ENCODE measurements at places on chromosomes 3 and 15. TPM values are rescaled to one million over a fixed set of nuclear protein-coding genes. Genes with fewer than 3 reads are reported as not detected.
A peak's percentile ranks its signal among the peaks of the same experiment; 100 is the strongest.

- DNase-seq = peak; percentile 20
- H3K27me3 ChIP-seq = peaks cover 4% of the 10 kb centered on the region
- H3K27ac ChIP-seq = no peak overlapping the region
- no peaks in the 10 kb centered on the region for H3K36me3 ChIP-seq
- no peaks in the 10 kb centered on the region for H3K4me1 ChIP-seq
- H3K4me3 ChIP-seq = no peak overlapping the region
These were observed 375.0 kb downstream of the WDR72 start for GRCh38 chr15:53384417-53384816.

Gene ITIH1
- not detected for total RNA-seq

DNA sequence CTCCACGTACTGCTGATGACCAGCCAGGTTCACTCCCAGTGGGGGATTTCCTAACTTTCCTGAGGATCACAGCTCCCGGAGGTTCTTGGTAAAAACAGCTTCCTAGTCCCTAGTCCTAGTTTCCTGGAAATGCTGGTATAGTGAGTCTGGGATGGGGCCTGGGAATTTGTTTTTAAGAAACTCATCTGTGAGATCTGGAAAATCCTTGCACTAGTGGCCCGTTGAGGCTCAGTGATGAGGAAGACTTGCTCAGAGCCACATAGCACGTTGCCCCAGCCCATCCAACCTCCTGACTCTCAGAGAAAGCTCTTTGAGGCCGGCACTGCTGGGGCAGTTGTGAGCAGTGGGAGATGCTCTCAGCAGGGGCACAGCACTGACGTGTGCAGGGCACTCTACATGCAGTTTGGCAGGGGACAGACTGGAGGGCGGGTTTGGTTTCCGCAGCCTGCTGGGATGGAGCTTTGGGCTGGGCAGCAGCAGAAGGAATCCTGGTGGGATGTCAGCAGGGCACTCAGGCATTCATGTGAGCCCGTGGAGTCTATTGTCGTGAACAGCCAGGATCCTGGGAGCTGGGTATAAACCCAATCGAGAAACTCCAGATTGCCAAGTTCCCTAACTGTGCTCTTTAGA is 31.6 kb downstream of the SAXO2 start:
- H3K27ac ChIP-seq = no peak overlapping the region
- no peak for DNase-seq
- no peaks in the 10 kb centered on the region for H3K36me3 ChIP-seq
- no peak overlapping the region for H3K4me3 ChIP-seq
- peaks cover 5% of the 10 kb centered on the region for H3K27me3 ChIP-seq
- peaks cover 3% of the 10 kb centered on the region for H3K4me1 ChIP-seq

Gene BCHE
- total RNA-seq = 4.0 TPM

Gene CPN2
- not detected for total RNA-seq

Gene TMEM207
- total RNA-seq = not detected

- no peak overlapping the region for H3K27ac ChIP-seq
- H3K4me1 ChIP-seq = no peaks in the 10 kb centered on the region
- DNase-seq = no peak
- H3K27me3 ChIP-seq = no peaks in the 10 kb centered on the region
- no peaks in the 10 kb centered on the region for H3K36me3 ChIP-seq
- H3K4me3 ChIP-seq = no peak overlapping the region
These were observed 8.0 kb downstream of the CLDN16 start for GRCh38 chr3:190396001-190396400.

GRCh38 chr3:70824078-70824477 is 511.6 kb upstream of the MDFIC2 start:
- no peaks in the 10 kb centered on the region for H3K36me3 ChIP-seq
- peaks cover 3% of the 10 kb centered on the region for H3K27me3 ChIP-seq
- DNase-seq = no peak
- no peaks in the 10 kb centered on the region for H3K4me1 ChIP-seq
- no peak overlapping the region for H3K4me3 ChIP-seq

DNA sequence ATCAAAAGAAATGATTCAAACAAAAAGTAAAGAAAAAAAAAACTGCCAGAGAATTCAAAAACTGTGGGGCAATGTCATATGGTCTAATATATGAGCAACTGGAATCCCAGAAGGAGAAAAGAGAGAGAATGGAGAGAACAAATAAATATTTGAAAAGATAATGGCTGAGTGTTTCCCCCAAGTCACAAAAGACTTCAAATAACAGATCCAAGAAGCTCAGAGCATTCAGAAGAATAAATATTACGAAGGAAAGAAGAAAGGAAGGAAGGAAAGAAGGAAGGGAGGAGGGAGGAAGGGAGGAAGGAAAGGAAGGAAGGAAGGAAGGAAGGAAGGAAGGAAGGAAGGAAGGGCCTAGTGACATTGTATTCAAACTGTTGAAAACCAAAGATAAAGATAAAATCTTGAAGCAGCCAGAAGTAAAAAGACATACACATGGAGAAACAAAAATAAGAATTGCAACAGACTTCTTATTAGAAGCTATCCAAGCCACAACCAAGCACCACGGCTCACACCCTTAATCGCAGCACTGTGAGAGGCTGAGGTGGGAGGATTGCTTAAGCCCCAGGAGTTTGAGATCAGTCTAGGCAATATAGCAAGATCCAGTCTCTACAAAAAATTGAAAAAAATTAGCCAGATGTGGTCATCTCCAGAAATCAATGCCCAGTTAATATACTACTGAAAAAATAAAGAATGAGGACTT is 118.9 kb upstream of the IGSF10 start:
- no peaks in the 10 kb centered on the region for H3K36me3 ChIP-seq
- H3K27me3 ChIP-seq = no peaks in the 10 kb centered on the region
- H3K27ac ChIP-seq = no peak overlapping the region
- DNase-seq = no peak
- H3K4me1 ChIP-seq = peaks cover 8% of the 10 kb centered on the region
- H3K4me3 ChIP-seq = no peak overlapping the region

Gene TPRG1
- 1.3 TPM for total RNA-seq

Gene STRC
- total RNA-seq = 1.4 TPM

DNA sequence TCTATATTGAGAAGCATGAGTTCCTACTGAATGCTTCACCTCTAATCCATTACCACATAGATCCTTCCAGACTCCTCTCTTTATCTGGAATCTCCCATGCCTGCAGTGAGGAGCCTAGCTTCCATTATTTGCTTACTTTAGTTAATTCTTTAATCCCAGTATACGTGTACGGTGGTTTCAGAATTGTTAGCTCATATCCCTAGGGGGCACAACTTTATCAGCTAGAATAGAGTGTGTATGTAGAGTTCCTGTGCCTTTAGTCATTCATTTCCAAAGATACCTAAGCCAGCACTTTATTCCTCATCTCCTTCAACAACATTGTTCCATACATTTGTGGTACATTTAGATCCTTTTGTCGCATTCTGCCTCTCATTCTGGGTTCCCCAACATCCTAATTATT is 226.0 kb downstream of the TJP1 start:
- DNase-seq = no peak
- H3K4me3 ChIP-seq = no peak overlapping the region
- no peak overlapping the region for H3K27ac ChIP-seq
- H3K4me1 ChIP-seq = no peaks in the 10 kb centered on the region
- no peaks in the 10 kb centered on the region for H3K27me3 ChIP-seq
- H3K36me3 ChIP-seq = no peaks in the 10 kb centered on the region

- DNase-seq = no peak
- H3K4me1 ChIP-seq = peaks cover 11% of the 10 kb centered on the region
- no peaks in the 10 kb centered on the region for H3K27me3 ChIP-seq
These were observed 337.3 kb upstream of the CBLB start for GRCh38 chr3:106206146-106206545.

GRCh38 chr3:140360332-140360731 is 317.5 kb upstream of the TRIM42 start:
- H3K36me3 ChIP-seq = no peaks in the 10 kb centered on the region
- H3K27me3 ChIP-seq = peaks cover 2% of the 10 kb centered on the region
- no peaks in the 10 kb centered on the region for H3K4me1 ChIP-seq
- no peak overlapping the region for H3K27ac ChIP-seq
- DNase-seq = no peak

GRCh38 chr3:123119802-123120201 is 53.0 kb downstream of the PDIA5 start:
- peaks cover 25% of the 10 kb centered on the region for H3K27me3 ChIP-seq
- peak overlapping the region; percentile 78 for H3K4me3 ChIP-seq
- DNase-seq = peak; percentile 74

- no peak overlapping the region for H3K27ac ChIP-seq
- no peak overlapping the region for H3K4me3 ChIP-seq
- peaks cover 9% of the 10 kb centered on the region for H3K36me3 ChIP-seq
- H3K27me3 ChIP-seq = peaks cover 8% of the 10 kb centered on the region
These were observed 21.5 kb upstream of the PTPN23 start for GRCh38 chr3:47359323-47359722.

- H3K4me3 ChIP-seq = no peak overlapping the region
- H3K27me3 ChIP-seq = no peaks in the 10 kb centered on the region
- DNase-seq = no peak
- H3K4me1 ChIP-seq = no peaks in the 10 kb centered on the region
These were observed 25.6 kb downstream of the HACD2 start for GRCh38 chr3:123559040-123559861.

- no peak overlapping the region for H3K4me3 ChIP-seq
- H3K27me3 ChIP-seq = no peaks in the 10 kb centered on the region
- H3K36me3 ChIP-seq = no peaks in the 10 kb centered on the region
- DNase-seq = no peak
- no peaks in the 10 kb centered on the region for H3K4me1 ChIP-seq
These were observed 2.2 kb downstream of the HOMER2 start for GRCh38 chr15:82950295-82950694.

- peaks cover 8% of the 10 kb centered on the region for H3K27me3 ChIP-seq
- no peak overlapping the region for H3K4me3 ChIP-seq
- peaks cover 9% of the 10 kb centered on the region for H3K4me1 ChIP-seq
- DNase-seq = no peak
- no peaks in the 10 kb centered on the region for H3K36me3 ChIP-seq
These were observed 155.2 kb downstream of the DNAJB8 start for GRCh38 chr3:128311441-128311844.

GRCh38 chr3:95781598-95781997 is 1032.8 kb upstream of the EPHA6 start:
- H3K36me3 ChIP-seq = peaks cover 2% of the 10 kb centered on the region
- no peaks in the 10 kb centered on the region for H3K4me1 ChIP-seq
- no peak overlapping the region for H3K4me3 ChIP-seq
- no peak for DNase-seq
- peaks cover 1% of the 10 kb centered on the region for H3K27me3 ChIP-seq

GRCh38 chr15:25810631-25811091 is 52.5 kb downstream of the ATP10A start:
- peaks cover 2% of the 10 kb centered on the region for H3K27me3 ChIP-seq
- H3K36me3 ChIP-seq = no peaks in the 10 kb centered on the region
- DNase-seq = no peak
- H3K4me1 ChIP-seq = no peaks in the 10 kb centered on the region
- no peak overlapping the region for H3K27ac ChIP-seq
- no peak overlapping the region for H3K4me3 ChIP-seq

GRCh38 chr15:80461356-80462095 is 57.3 kb downstream of the ARNT2 start:
- peaks cover 9% of the 10 kb centered on the region for H3K27me3 ChIP-seq
- H3K27ac ChIP-seq = no peak overlapping the region
- no peak for DNase-seq

- H3K4me1 ChIP-seq = peaks cover 2% of the 10 kb centered on the region
- H3K4me3 ChIP-seq = no peak overlapping the region
- H3K36me3 ChIP-seq = no peaks in the 10 kb centered on the region
- no peak overlapping the region for H3K27ac ChIP-seq
- DNase-seq = no peak
- no peaks in the 10 kb centered on the region for H3K27me3 ChIP-seq
These were observed 96.4 kb upstream of the NANOGP8 start for GRCh38 chr15:35181538-35181937.

GRCh38 chr15:65580287-65580686 is 30.6 kb downstream of the INTS14 start:
- no peak overlapping the region for H3K27ac ChIP-seq
- H3K4me3 ChIP-seq = no peak overlapping the region
- DNase-seq = no peak
- H3K4me1 ChIP-seq = peaks cover 8% of the 10 kb centered on the region

All from glutamatergic neuron (in vitro differentiated cells).